ENCODE measurements at places on chromosomes 7 and 10.

DNA sequence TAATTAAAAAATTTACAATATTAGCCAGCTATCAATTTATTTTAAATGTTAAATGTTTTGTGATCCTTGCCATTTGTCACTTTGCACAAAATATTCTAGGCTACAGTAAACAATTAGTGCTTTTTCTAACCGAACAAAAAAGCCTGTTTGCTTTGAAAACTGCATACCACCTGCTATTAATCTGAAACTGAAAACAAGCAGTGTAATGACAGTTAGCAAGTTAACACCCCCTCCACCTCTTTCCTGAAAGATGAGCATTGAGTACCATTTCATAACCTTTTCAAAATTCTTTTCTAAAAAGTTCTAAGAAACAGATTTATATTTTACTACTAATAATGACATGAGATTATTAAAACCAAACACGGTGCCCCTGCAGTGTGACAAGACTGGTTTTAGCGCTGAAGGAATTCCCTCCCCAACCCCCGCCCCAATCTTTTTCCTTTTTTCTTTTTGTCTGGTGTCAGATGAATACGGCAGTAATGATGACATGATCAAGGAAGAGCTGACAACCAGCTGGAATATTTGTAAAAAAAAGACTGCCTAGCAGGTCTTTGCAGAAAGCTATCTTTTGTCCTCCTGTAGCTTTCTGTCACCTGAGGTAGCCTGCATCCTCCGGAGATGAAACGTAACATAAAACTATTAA is 175.6 kb downstream of the CHCHD3 start:
- no peak for DNase-seq

GRCh38 chr7:11848251-11848650 is 16.3 kb upstream of the THSD7A start:
- no peak for DNase-seq

GRCh38 chr10:36721871-36722270 is 403.5 kb upstream of the ANKRD30A start:
- DNase-seq, result no peak

DNA sequence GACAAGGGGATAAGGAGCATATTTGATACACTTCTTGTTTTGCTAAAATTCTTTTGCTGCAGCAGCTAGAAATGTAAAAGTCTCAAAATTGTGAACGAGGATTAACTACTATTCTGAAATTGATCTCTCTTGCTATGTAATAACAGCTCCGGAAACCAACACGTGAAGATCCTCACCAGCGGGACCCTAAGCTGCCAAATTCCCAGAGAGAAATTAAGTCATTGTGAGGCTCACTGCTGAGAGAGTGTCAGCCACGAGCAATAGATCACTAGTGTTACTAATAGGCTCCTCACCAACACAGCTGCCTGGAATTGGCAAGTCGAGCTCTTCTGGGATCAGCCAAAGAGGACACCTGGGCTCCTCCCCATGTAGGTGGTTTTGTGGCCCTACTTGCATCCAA is 5.6 kb upstream of the VWA2 start:
- DNase-seq, result no peak

DNA sequence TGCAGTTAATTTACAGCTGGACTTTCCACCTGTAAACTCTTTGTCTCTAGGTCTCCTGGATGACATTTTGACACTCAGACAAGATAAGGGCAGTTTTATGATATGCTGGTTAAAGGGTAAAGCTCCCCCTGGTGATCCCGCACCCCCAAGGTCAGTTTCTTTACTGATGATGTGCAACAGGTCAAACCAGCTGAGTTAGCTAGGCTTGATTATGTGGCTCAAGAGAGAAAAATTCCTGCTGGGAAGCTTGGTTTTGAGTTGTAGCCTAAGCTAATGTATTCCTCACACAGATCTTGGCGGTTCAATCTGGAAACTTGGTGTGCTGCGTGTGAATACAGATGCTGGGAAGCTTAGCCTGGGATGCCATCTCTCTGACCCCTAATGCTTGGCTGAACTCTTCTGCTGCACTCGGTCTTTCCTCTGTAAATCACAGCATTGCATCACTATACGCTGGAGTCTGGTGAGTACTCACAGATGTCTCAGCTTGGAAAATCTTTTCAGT is 11.4 kb upstream of the AKR1D1 start:
- DNase-seq, result no peak
